ENCODE measurements at places on chromosomes 2 and 18.

DNA sequence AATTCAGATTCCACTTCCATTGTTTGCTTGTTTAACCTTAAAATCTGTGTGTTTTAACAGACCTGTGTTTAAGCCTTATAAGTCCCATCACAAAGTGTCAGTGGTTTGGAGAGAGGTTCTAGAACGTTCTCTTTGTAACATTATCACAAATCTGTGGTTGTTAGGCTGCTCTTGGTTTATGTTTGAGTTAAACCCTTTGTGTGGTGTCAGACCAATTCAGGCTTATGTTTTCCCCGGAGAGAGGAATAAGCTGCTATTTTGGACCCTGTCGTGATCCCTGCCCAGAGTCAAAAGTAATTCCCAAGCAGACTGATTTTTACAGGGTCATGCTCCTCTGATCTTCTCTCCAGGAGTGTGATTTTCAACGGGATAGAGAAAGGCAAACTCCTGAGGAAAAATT is 43.8 kb upstream of the LTBP1 start:
- DNase-seq, result no peak

- no peak for DNase-seq
Observed at GRCh38 chr2:60498816-60499429, 54.5 kb downstream of the BCL11A start.

GRCh38 chr2:198591586-198591985 is 787.2 kb downstream of the PLCL1 start:
- DNase-seq, result no peak

DNA sequence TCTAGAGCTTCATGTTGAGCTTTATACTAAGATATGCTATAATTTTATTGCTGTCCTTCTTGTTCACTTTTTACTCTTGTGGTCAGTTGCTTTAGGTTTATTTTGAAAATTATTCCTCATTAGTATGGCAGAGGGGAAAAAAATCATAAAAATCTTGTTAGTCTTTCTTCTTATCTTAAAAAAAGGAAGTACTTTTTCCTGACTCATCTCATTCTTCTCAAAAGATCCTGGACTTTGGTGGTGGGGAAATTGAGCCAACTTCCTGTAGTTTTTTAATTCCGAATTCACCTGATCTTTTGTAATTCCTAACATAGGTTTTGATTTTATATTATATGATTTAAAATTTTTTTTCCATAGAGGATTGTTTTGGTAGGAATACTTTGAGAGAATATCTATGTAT is 3.8 kb downstream of the SLC4A1AP start:
- DNase-seq, result no peak

- DNase-seq, result no peak
Observed at GRCh38 chr2:136932700-136933099, 167.4 kb downstream of the THSD7B start.

GRCh38 chr2:225270053-225270452 is 129.5 kb upstream of the NYAP2 start:
- no peak for DNase-seq

GRCh38 chr18:22674272-22674671 is 256.6 kb upstream of the CTAGE1 start:
- DNase-seq, result peak; percentile 94

DNA sequence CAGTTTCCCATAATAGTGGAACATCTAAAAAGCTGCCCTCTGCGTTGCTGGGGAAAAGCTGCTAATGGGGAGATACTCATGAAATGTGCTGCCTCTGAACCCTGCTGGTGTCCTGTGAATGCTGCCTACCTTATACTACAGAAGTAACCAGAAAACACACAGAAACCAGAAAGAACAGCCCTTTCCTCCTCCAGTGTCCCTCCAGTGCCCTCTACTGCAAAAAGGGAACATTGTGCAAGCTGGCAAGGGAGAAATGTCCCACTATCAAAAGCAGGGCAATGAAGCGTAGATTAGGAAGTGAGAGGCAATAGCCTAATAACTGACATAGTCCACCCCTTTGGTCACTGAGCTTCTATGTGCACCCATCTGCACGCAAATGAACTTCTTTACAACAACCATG is 162.7 kb upstream of the ETAA1 start:
- peak; percentile 72 for DNase-seq

DNA sequence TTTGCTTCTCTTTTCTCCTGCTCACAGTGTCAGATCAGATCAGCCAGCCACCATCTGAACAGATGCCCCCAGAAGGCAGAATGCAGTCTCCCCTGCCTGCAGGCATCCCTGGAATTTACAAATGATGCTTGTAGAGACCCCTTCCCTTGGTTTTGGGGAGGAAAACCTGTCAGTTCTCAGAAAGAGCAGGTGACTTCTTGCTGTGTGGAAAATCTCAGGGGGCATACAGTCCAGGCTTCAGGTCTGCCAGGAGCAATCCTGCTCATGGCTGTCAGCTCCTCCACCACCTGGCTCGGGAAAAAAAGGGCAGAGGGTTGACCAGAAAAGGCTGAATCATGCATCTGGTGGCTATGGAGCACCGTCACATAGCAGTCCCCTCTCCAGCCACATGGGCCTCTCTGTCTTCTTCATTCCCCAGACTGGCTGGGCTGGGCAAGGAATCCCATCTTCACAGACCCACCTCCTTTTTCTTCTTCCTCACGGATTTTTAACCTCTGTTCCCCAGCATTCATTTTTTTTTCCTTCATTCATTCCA is 107.0 kb downstream of the KCNF1 start:
- DNase-seq, result no peak

DNA sequence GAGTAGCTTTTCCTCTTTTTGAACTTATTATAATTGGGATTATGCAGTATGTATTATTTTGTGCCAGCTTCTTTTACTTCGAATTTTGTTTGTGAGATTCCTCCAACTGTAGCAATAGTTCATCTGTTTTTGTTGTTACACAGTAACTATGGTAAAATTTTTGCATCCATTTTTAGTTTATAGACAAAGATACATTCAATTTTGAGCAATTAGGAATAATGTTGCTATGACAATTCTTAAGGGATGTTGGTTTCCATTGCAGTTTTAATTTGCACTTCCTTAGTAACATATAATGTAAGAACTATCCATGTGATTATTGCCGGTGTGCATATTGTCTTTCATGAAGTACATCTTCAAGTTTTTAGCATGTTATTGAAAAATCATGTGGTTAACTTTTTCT is 20.7 kb downstream of the CCDC102B start:
- no peak for DNase-seq

DNA sequence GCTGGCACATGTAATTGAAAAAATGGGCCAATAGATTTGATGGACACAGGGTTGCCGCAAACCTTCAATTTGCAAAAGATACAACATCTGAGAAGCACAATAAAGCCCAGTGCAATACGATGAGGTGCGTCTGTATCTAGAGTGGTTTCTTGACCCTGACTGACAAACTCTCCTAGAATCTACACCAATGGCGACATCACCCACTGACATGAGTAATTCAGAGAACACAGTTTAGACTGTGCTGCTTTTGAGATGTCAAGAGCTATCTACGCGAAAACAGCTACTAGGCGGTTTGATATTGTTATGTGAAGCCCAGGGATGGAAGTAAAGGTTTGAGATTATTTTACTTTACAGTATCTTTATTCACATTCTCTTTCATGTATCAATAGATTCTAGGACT is 104.9 kb downstream of the EIPR1 start:
- no peak for DNase-seq

- no peak for DNase-seq
Observed at GRCh38 chr2:72003796-72004195, 143.9 kb downstream of the CYP26B1 start.

DNA sequence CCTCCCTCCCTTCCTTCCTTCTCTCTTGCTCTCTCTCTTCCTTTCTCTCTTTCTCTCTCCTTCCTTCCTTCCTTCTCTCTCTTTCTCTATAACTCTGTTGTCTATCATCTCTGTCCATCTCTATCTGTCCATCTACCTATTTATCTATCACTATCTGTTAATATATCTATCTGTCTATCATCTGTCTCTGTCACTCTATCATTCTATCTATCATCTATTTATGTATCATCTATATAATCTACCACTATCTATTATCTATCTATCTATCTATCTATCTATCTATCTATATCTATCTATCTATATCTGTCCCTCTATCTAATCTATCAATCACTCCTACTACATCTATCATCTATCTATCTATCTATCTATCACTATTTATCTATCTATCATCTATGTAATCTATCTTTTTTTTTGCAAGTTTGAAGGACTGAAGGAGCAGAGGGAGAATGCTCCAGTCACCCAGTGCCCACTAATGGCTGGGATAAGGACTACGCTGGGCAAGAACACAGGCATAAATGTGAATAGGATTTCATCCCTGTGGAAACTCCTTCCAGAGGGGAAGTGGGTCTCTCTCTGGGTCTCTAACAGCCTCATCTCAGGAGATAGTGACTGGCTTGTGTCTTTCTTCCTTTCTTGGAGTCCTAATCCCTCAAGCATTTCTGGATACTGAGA is 427.0 kb downstream of the LPIN1 start:
- peak; percentile 20 for DNase-seq

Measured in IMR-90 (cell line).